Subcutaneous adipose tissue (tissue), 4 donors: ENCODE measurements at places on chromosomes 7 and 10. TPM values are rescaled to one million over a fixed set of nuclear protein-coding genes. Genes with fewer than 3 reads are reported as not detected.

Gene CCDC7
- 11.0 TPM for total RNA-seq

Gene HOXA9
- 9.2 TPM for total RNA-seq

Gene STEAP1B
- not detected for total RNA-seq

Gene SRRM3
- 2.6 TPM for total RNA-seq

Gene TFAM
- 20.1 TPM for total RNA-seq

Gene DPP6
- 2.0 TPM for total RNA-seq

Gene WEE2
- not detected for total RNA-seq

Gene MBL2
- not detected for total RNA-seq

Gene EVX1
- total RNA-seq, result not detected

Gene PRR15
- not detected for total RNA-seq

Gene GPR146
- 45.2 TPM for total RNA-seq

Gene TMEM140
- 114 TPM for total RNA-seq

Gene SPDYE2
- not detected for total RNA-seq

Gene PNLIPRP3
- total RNA-seq, result 1.5 TPM

Gene CYP17A1
- total RNA-seq, result not detected

Gene SPDYE1
- not detected for total RNA-seq

Gene NXPH1
- not detected for total RNA-seq

Gene PNLIPRP1
- not detected for total RNA-seq

Gene CALCR
- 0.34 TPM for total RNA-seq

Gene GBX1
- not detected for total RNA-seq
